K562 (cell line): ENCODE measurements at places on chromosomes 16 and 17.

GRCh38 chr17:27756467-27757371 is 43.6 kb downstream of the NOS2 start:
- DNase-seq, result peak; percentile 37

DNA sequence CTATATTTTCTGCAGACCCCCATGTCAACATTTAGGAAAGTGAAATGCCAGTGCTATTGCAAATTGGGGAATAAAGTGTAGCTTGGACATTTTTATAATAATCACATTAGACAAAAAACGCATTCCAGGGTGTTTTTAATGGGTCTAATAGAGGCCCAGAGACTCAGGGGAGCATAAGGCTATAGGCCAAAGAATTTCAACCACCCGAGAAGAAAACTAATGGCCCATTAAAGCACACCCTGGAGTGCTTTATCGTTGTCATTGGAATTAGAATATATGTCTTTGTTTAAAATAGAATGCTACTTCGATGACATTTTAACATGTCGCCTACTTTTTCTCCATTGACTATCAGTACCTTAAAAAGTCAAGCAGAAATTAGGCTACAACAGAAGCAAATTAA is 414.1 kb upstream of the CDH8 start:
- no peak for DNase-seq

GRCh38 chr17:7354262-7354843 is 603 bp upstream of the TMEM95 start:
- no peak for DNase-seq

- DNase-seq, result no peak
These were observed 154.8 kb upstream of the FOXF1 start for GRCh38 chr16:86355531-86355930.

DNA sequence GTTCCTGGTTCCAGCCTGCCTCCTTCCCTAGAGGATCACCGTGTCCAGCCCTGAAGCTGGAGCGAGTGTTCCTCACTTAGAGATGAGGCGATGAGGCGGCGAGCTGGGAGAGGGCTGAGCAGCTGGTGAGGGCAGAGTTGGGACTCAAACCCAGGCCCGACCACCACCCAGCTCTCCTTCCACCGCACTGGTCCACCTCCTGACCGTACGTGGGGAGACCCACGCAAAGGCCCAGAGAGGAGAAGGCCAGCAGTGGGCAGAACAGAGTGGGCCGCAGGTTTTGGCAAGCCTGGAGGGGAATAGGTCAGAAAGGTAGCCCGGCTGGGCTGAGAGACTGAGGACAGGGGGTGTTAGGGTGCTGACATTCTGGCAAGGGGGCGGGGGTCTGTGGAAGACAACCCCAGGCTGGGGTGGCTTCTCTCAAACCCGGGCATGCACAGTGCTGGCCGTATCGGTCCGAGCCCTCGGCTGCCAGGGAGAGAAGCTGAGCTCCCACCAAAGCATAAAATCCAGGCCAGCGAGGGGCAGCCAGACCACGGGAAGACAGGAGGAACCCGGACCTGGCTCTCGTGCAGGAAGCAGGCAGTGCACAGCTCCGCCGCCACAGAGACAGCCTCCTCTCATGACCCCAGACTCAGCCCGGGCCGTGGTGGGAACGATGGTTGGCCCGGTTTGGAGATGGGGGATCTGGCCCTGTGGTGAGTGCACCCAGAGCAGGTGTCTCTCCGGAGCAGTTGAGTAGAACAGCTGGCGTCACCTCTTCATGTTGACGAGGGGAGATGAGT is 24.9 kb downstream of the MLYCD start:
- DNase-seq, result no peak

DNA sequence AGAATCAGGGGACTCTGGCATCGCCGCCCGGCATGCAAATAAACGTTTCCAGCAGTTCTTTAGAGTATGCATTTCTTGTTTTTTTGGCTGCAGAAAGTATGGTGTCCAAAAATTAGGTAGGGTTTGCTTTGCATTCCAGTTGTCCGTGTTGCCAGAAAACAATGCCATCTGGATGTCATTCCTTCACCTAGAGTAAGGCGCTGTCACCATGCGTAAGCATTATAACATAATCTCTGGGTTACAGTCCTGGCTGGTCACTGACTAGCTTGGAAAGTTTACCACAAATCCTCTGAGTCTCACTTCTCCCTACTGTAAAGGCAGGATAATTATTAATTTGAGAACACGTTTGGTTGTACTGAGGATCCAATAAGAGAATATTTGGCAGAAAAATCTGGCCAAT is 457.7 kb downstream of the XYLT1 start:
- peak; percentile 42 for DNase-seq

- DNase-seq, result no peak
These were observed 25.0 kb upstream of the BCAS3 start for GRCh38 chr17:60652454-60653247.

- peak; percentile 79 for DNase-seq
These were observed 22.7 kb downstream of the GGA3 start for GRCh38 chr17:75238684-75239191.

GRCh38 chr17:4215882-4216570 is 47.8 kb downstream of the ANKFY1 start:
- DNase-seq, result no peak

GRCh38 chr17:7816926-7817642 is 16.9 kb upstream of the KDM6B start:
- DNase-seq, result no peak

GRCh38 chr17:19265755-19266154 is 28.6 kb downstream of the EPN2 start:
- DNase-seq, result no peak

DNA sequence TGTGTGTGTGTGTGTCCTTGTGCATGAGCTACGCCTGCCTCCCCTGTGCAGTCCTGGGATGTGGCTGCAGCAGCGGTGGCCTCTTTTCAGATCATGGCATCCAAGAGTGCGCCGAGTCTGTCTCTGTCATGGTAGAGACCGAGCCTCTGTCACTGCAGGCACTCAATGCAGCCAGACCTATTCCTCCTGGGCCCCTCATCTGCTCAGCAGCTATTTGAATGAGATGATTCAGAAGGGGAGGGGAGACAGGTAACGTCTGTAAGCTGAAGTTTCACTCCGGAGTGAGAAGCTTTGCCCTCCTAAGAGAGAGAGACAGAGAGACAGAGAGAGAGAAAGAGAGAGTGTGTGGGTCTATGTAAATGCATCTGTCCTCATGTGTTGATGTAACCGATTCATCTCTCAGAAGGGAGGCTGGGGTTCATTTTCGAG is 22.5 kb downstream of the STAT5A start:
- DNase-seq, result no peak

GRCh38 chr17:43817826-43818225 is 15.1 kb downstream of the MPP3 start:
- no peak for DNase-seq

GRCh38 chr17:16935241-16935663 is 36.7 kb downstream of the TNFRSF13B start:
- no peak for DNase-seq

GRCh38 chr17:55160501-55160900 is 104.3 kb upstream of the HLF start:
- DNase-seq, result no peak

GRCh38 chr17:31843070-31843745 is 15.8 kb downstream of the COPRS start:
- no peak for DNase-seq

- DNase-seq, result no peak
These were observed 163.8 kb upstream of the GSE1 start for GRCh38 chr16:85449191-85449884.

- no peak for DNase-seq
These were observed 8.4 kb downstream of the CDIPT start for GRCh38 chr16:29854520-29855100.

DNA sequence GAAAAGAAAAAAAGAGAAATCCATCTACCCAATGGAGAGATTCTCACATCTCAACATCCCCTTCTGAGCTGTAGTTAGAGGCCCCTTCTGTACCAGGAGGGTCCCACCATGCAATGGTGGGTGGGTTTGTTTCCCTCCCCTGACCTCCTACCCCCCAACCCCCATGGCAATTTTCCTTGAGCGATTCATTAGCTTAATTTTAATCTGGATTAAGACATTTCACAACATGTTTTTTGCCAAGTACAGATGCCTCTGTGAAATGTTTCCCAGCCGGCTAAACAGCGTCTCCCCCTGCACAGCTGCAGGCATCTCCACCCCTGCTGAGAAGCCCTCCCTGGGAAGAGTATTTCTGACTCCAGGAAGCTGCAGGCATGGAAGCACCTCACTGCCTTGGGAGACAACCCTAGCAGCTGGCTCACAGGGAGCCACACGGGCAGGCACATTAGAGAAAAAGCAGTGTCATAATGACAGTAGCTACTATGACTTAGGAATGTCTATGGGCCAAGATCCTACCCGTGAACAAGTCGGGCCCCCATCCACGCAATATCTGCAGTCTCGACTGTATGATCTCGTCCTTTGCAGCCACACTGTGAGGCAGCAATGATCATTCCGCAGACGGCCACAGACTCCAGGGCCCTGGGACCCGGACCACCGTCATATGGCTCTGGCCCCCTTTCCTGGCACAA is 117.3 kb downstream of the ADCY9 start:
- DNase-seq, result no peak

GRCh38 chr17:58324056-58324408 is 4.6 kb downstream of the TSPOAP1 start:
- no peak for DNase-seq

DNA sequence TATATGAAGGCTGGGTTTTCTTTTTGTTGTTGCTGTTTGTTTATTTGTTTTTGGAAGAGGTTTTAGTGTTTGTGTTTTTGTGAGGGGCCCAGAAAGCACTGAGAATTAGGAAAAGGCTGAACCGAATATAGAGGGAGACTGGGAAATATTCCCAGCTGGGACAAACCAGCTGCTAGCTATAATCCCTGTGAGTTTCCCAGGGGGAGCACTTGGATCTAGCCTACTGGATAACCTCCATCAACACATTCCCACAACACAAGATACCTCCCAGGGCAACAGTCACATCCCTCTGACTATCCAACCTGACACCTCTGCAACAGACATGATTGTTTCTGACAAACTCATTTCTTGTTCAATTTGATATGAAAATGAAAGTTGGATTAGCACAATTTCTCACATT is 16.7 kb downstream of the CDH11 start:
- DNase-seq, result no peak

DNA sequence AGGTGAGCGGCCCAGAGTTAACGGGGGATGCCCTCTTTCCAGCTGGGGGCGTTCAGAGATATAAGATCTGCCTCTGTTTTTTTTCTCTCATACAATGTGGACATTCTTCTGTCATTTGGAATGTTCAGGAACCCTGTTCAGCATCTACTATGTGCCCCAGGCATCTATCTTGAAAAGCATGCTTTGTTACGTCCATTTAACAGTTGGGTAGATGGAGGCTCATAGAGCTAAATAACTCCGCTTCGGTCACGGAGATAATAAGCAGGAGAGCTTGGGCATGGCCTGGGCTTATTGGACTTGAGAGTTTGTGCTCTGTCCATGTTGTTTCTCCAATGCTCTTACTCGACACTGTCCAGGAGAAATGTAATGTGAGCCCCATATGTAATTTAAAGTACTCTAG is 6.1 kb downstream of the DHODH start:
- no peak for DNase-seq

DNA sequence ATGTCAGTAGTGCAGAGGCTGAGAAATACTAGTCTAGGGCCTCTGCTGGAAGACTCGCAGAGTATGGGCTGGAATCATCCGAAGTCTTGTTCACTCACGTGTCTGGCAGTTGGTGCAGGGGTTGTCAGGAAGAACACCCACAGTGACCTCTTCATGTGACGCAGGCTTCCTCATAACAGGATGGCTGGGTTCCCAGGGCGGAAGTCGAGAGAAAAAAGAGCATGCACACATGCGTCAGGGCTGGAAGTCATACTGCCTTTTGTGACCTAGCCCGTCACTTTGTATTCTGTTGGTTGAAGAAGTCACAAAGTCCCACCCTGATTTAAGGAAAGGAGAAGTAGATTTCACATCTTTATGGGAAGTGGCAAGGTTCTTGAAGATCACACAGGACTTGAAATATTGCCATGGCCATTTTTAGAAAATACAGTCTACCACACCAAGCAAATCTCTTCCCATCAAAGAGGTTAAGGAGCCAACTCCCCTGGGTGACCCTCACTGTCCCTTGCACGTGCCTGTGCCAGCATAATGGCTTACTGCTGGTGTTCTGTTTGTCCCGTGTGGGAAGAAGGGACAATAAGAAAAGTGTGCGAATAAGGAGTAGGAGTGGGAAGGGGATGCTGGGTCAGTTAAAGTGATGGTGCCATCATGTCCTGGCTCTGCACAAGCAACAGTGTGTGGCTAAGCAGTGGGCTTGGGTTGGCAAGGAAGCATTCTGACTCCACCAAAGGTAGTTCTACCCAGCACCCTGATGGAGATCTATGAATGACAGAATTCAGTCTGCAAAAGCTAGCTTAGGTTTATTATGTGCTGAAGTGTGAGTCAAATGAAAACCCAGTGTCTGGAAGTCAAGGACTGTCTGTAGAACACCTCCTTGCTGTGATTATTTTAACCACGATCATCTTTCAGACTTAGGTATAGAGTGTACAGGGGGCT is 28.1 kb downstream of the HEATR3 start:
- DNase-seq, result no peak

GRCh38 chr16:78794581-78795250 is 695.3 kb downstream of the WWOX start:
- no peak for DNase-seq

GRCh38 chr16:72220875-72221629 is 49.1 kb upstream of the PMFBP1 start:
- no peak for DNase-seq

DNA sequence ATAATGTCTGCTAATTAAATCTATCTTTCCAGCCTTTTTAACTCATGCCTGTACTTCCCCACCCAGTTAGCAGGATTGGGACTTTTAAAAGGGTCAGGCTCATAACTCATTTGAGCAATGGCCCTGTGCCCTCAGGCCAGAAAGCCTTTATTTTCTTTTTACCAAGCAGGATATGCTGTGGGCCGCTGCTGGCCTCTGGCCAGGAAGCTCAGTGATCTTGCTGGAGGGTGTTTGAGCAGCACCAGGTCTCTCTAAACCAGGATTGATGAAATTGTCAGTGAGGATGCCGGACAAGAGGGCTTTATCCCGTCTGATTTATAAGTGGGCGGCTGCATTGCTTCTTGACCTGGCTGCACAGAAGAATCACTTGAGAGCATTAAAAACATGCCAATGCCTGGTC is 187.8 kb downstream of the RAB11FIP4 start:
- no peak for DNase-seq

- DNase-seq, result no peak
These were observed 12.4 kb upstream of the NFAT5 start for GRCh38 chr16:69553332-69553731.

- DNase-seq, result no peak
These were observed 78.4 kb downstream of the MPRIP start for GRCh38 chr17:17120701-17121100.

DNA sequence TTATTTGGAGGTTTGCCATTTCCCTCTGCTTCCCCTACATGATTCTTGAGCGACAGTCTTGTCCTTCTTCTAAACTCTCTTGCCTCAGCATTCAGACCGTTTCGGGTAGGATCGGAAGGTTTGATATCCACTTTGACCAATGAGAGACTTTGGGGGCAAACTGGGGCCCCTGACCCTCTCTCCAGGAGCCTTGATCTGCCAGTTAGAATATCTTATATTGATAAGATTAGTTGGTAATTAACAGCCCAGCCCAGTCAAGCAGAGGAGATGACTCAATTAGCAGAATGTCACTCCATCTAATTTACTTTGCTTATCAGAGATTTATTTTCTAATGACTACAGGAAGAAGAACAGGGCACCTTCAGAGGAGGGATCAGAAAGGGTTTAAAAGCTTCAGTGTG is 532.8 kb downstream of the XYLT1 start:
- no peak for DNase-seq
